ENCODE measurements at places on chromosomes 2 and 18. TPM values are rescaled to one million over a fixed set of nuclear protein-coding genes. Genes with fewer than 3 reads are reported as not detected.

SCN3A gene
- 0.99 TPM for polyA plus RNA-seq

PAX8 gene
- 12.4 TPM for polyA plus RNA-seq

GALNT14 gene
- 8.3 TPM for polyA plus RNA-seq

DNA sequence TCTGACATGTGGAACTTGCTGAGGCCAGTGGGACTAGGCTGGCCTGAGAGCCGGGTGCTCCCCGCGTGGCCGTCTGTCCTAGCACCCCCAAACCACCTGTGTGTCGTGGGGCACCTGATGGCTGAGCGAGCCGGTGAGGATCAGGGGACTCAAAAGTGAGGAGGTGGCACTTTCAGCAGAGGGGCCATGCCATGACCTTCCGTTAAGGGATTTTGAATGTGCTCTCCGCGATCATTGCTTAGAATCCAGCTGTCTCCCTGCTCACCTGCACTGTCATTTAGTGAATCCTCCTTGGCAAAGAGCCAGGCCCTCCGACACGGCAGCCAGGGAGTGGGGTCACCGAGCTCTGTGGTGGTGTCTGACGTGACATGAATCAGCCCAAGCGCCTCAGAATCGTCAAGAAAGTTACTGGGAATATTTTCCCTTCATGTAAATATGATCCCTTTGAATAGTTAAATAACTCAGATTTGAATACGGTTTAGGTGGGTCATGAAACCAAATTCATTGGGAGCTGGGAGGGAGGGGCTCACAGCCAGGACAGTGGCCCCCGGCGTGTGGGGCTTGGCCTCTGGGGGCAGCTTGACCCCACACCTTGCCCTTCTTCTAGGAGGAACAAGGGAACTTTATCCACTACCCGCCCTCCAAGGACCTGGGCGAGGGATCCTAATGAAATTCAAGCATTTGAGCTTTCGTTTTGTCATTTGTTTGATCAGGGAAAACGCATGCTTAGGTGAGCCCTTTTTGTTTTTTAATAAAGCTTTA is 9.5 kb downstream of the NFATC1 start:
- DNase-seq: no peak

DNA sequence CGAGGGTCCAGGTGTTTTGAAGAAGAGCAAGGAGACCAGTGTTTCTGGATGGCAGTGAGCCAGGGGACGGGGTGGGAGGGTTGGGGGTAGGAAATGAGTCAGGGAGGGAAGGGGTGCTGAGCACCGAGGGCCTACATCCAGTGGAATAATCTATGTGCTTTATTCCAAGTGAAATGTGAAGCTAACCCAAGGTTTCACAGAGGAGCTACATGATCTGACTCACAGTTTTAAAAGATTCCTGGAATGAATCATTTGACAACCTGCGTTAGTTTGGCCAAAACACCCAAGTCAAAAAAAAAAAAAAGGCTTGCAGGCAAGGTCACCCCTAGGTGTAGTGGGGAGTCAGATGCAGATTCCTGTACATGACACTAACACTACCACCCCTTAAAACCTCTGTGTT is 419.7 kb upstream of the MEX3C start:
- no peak for DNase-seq

- DNase-seq: peak; percentile 60
Measured at GRCh38 chr2:28981016-28981441, at the start of gene TOGARAM2. Gene TOGARAM2 (plus strand): TSS chr2:28981298. CDS start chr2:28994835, 13,537 bp downstream.

DNA sequence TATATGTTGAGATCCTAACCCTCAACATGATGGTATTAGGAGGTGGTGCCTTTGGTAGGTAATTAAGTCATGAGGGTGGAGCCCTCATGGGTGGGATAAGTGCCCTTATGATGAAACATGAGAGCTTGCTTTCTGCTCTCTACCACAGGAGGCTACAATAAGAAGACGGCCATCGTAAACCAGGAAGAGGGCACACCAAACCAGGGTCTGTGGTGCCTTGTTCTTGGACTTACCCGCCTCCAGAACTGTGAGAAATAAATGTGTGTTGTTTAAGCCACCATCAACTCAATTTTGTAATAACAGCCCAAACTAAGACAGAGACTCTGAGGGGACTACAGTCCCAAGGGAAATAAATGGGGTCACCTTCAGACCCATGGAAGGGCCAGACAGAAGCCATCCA is 52.3 kb downstream of the IRS1 start:
- no peak for DNase-seq

GRCh38 chr2:69493268-69493667 is 56.0 kb upstream of the NFU1 start:
- no peak for DNase-seq

- DNase-seq: no peak
Measured at GRCh38 chr2:132256251-132256902, 94.6 kb upstream of the ANKRD30BL start.

DNA sequence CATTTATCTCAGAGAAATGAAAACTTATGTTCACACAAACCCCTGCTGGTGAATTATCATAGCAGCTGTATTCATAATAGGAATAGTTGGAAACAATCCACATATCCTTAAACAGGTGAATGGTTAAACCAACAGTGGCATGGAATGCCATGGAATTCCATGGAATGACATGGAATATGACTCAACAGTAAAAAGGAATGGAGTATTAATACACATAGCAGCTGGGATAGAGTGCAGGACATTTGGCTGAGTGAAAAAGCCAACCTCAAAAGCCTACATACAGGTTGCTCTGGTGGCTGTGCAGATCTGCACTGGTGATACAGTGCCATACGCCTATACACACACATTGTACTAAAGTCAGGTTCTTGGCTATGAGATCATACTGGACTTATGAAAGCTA is 69.5 kb downstream of the FAM168B start:
- no peak for DNase-seq

GRCh38 chr18:76741346-76741745 is 81.0 kb upstream of the ZNF236 start:
- DNase-seq: no peak
